ENCODE measurements at places on chromosomes 6 and 20. TPM values are rescaled to one million over a fixed set of nuclear protein-coding genes. Genes with fewer than 3 reads are reported as not detected.

CFAP206 gene
- 0.13 TPM for total RNA-seq

FUCA2 gene
- 54.1 TPM for total RNA-seq

MDC1 gene
- 19.2 TPM for total RNA-seq

BRD2 gene
- 121 TPM for total RNA-seq

UNC5CL gene
- total RNA-seq: 0.52 TPM

UBE2C gene
- 232 TPM for total RNA-seq

SLX4IP gene
- 2.4 TPM for total RNA-seq

TBXT gene
- total RNA-seq: not detected

L3MBTL1 gene
- total RNA-seq: 1.9 TPM
